ENCODE measurements at places on chromosomes 12 and 14.

DNA sequence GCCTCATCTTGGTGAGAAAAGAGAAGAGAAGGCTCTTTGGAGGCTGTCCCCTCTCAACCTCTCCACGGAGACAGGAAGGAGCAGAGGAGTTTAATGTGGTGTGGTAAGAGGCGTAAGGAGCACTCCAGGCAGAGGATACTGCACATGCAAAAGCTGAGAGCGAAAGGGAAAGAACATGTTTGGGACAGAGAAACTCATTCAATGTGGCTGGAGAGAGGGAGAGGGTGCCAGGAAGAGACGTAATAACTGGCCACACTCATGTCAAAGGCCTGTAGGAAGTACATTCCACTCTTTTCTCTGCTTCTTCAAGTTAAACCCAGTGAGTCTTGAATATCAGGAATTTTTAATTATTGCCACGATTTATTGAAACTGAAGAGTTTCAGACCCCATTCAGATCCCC, 12.0 kb downstream of the VDR start:
- no peak for DNase-seq

- no peak for DNase-seq
Observed at GRCh38 chr14:22289570-22289969, 299.5 kb downstream of the DAD1 start.

- no peak for DNase-seq
Observed at GRCh38 chr12:49705479-49706134, 1.6 kb downstream of the FMNL3 start.

DNA sequence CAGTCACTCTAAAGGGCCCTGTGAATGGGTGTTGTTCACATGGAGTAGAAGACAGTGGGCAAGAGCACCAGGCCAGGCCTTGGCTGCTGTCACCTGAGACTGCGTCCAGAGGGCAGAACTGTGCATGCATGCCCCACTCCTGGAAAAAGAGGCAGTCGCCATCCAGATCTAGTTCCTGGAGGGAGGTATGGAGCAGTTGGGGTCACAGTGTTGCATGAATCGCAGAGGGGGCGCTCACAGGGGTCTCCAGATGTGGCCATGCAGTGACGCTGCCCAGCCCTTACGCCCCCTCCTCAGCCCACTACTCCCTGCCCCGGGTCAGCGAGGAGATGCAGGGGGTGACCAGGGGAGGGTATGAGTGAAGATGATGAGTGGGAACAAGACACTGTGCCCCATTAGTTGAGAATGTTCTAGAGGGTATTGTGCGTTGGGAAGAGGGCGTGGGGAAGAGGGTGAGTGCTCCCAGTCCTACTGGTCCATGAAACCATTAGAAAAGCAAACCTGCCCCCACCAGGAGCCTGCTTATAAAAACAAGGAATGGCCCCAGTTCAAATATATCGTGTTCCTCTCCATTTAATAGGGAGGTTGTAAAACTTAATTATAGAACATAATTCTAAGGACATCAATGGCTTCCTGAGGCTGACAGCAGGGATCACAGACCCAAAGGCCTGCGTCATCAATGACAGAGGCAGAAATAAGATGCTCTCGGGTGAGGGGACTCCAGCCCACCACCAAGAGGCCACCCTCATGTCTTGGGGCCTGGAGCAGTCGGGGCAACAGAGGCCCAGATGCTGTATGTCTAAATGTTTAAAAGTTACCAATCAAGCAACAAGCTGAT, 32.2 kb upstream of the BCL7A start:
- no peak for DNase-seq

- no peak for DNase-seq
Observed at GRCh38 chr12:75945581-75945980, 86.0 kb downstream of the PHLDA1 start.

- DNase-seq, result no peak
Observed at GRCh38 chr14:51500776-51501175, 150.9 kb upstream of the FRMD6 start.

DNA sequence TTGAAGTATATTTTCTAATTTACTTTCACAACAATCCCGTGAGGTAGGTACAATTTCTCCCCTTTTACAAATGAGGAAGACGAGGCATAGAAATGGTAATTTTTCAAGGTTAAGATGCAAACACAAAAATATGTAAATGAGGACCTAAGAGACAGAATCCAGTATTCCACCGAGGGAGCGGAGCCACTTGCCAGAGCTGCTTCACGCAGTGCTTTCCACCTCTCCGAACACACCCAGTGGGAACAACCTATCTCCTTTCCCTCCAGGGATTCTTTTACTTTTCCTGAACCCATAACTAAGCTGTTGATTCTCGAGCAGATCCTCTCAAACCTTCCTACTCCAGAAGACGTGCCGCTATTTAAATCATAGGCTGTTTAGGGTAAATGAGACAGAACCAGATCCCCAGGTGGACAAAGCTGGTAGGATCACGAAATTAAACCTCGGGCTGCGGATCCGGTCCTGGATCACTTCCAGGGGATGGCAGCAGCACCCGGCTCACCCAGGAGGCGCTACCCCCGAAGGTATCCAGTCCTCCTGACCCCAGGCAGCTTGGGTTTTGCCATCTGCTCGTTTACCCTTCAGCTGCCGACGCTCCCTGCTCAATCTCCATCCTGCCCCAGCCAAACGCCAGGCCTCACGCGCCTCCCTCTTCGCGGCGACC, 1.5 kb downstream of the DDHD1 start:
- DNase-seq, result peak; percentile 78

All from T47D (cell line).